Activated CD4-positive, alpha-beta T cell treated with anti-CD3 and anti-CD28 coated beads, Interleukin-2, Interleukin-4, amounts not matched to agents 100 ng/mL and 50 ng/mL, durations not matched to agents 16 hours and 8 hours (primary cell): ENCODE measurements at places on chromosomes 13 and 19.

- DNase-seq: no peak
Measured at GRCh38 chr13:74683411-74683810, 549.2 kb upstream of the KLF12 start.

- DNase-seq: no peak
Measured at GRCh38 chr13:40115426-40115825, 460.0 kb downstream of the COG6 start.

- DNase-seq: no peak
Measured at GRCh38 chr19:30452931-30453330, 80.7 kb downstream of the ZNF536 start.

DNA sequence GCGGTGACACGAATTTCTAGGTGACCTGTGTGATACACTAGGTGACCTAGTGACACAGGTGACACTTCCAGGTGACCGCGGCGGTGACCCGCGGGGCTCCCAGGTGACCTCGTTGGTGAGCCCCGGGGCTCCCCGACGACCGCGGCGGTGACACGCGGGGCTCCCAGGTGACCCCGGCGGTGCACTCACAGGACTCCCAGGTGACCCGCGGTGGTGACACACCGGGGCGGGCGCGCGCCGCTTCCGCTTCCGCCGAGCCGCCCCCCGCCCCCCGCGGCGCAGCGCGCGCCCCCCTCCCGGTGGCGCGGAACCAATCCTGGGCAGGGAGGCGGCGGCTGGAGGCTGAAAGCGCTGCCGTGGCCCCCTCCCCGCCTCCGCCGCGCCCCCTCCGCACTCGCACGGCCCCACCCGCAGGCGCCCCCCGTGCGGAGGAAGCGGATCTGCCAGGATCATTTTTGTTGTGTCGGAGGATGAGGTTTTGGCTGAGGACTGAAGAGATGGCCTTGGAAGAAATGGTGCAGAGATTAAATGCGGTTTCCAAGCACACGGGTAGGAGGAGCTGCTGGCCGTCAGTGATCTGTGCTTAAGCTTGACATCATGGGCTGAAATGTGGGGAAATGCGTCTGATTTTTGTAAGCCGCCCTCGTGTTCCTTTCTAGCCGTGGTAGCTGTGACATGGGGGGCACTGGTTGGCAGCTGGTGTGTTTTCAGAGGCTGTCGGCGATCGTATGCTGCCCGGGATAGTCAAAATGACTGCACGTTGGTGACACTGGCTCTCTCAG, at the start of gene MCF2L:
MCF2L (plus strand) TSS at position 305 of the 782 bp plus-strand sequence; CDS start at position 471, 166 bp downstream.
- DNase-seq: peak; percentile 14

GRCh38 chr13:97301382-97302095, 79.4 kb downstream of the MBNL2 start:
- no peak for DNase-seq

DNA sequence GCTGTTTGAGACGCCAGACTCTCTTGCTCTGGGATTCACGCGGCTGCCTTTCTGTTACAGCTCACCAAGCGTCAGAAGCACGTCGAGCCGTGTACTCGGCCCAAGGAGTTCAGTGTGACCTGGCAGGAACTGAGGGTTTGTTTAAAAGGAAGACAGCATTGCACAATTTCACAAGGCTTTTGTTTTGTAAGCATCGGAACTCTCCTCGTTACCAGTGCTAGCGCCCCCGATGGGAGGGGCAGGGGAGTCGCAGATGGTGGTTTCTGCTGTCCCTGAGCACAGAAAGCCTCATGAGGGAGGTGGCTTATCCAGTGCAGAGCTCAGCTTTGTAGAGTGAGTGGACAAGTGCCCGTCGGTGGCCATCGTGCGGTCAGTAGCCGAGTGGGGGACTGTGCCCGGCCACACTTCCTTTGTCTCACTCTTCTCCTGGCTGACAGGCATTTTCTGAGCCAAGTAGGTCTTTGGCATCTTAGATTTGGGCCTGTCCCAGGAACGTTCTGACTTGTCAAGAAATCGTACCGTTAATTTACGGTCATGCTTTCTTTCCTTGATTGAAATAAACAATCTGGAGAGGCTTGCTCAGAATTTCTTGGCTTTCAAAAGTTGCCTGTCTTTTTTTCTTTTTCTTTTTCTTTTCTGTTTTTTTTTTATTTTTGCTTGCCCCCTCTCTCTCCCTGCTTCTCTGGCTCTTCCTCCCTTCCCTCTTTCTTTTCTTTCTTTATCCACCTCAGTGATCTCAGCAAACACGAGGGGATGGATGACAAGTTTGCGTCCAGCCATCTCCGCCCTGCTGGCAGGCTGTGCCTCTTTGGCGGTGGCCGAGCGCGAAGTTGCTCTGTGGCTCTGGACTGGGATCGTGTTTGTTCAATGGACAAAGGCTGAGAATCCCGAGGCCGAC, 7.7 kb downstream of the KDM4B start:
- DNase-seq: no peak

- DNase-seq: no peak
Measured at GRCh38 chr13:25171517-25172302, at the start of gene AMER2. TSS of gene AMER2 (minus strand) at chr13:25172288. CDS start at chr13:25171619, 669 bp downstream.

DNA sequence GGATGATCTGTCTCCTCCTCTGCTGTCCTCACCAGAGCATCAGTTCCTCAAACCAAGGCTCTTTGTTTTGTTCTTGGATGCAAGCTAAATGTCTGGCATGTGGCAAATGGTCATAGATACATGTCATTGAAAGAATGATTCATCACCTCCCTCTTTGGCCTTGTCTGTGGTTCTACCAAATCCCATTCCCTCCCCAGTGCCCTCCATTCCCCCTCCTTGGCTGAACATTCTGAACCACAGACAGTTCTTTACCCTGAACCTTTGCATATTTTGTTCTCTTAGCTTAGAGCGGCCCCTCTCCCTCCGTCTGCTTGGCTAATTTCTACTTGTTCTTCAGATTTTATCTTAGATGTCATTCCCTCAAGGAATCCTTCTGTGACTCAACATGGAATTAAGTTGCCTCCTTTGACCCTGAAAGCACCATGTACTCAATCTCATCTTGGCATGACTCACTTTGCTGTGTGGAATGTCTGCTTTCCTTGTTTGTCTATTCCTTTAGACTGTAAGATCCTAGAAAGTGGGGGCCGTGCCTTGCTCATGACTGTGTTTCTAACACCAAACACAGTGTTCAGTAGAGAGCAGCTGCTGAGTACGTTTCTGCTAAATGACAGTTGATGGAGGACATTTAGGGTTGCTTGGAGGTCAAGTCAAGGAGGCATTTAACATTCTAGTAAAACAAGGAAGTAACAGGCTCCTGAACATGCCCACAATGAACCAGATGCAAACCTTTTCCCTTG, 8.1 kb downstream of the ALOX5AP start:
- no peak for DNase-seq

DNA sequence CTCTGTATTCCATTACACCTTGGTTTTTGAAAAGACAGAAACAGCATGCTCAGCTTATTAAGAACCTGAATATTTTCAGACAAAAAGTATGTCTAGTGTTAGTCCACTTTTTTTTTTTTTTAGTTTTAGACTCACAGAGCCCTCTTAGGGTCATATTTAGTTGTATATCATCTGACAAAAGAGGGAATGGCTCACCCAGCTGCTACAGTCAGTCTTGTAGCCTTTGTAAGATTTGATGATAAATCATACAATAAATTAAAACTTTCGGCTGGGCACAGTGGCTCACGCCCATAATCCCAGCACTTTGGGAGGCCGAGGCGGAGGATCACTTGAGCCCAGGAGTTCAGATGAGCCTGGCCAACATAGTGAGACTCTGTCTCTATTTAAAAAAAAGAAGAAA, 43.7 kb upstream of the LDLR start:
- no peak for DNase-seq

- DNase-seq: no peak
Measured at GRCh38 chr19:46927106-46927505, 66.3 kb downstream of the ARHGAP35 start.

- no peak for DNase-seq
Measured at GRCh38 chr13:38850868-38851626, 139.6 kb downstream of the STOML3 start.
